GM19239 (cell line): ENCODE measurements at places on chromosomes 4 and X.

- no peak for DNase-seq
Observed at GRCh38 chrX:1336948-1337779, 579 bp downstream of the IL3RA start.

DNA sequence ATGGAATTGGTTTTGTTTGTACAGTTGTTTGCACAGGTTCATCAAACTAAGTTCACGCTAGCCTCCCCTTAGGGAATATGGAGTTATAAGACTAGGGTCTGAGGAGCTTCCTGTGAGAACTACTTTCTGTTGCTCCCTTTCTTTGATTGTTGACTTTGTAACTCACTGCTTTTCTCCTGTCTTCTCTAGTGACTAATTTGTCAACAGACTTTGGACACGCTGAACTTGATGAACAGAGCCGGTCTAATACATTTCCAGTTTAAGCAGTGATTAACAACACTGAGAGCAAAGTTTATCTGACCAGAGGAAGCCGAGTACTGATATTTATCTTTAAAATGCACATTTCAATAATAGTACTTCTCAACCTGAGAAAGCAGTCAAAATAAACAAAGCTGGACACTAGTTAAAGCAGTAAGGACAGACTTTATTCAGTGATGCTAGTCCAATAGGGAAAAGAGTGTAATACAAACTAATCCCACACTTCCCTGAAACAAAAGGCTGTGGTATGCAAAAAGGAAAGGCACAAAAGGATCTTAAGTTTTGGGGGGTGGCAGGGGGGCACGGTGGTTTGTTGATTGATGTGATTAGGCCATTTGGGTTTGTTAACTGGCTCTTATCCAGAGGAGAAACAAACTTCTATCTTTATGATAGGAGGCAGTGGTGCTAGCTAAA is 2.7 kb upstream of the NUDT9 start:
- DNase-seq: no peak

- DNase-seq: no peak
Observed at GRCh38 chrX:27751976-27752375, 55.8 kb upstream of the MAGEB10 start.

DNA sequence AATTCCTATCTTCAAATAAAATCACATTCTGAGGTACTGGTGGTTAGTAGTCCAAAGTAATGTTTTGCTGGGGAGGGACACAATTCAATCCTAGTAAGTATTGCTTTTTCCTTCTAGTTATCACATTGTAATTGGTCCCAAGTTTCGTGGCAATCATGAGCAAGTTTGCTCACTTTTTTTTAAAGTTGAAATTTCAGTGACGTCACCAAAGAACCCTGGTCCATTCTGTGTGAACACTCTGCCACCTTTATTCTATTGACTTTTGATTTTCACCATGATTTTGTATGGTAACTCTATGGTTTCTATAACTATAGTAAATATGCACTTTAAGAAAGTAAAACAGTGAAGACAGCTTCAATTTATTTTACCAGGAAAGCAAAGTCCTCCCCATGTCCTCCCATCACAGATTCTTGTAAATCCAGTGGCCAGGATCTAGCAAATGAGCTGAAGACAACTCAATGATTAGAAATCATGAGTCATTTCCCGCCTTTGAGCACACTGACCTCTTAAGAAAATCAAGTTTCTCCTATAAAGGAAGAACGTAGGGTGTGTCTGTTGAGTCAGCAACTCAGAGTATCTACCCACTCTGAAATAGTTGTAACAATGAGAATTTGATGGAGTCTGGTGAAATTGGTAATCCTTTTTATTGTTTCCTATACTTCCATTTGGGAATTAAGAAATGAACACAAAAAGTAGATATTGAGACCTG is 1306.6 kb upstream of the PABPC4L start:
- DNase-seq: no peak

DNA sequence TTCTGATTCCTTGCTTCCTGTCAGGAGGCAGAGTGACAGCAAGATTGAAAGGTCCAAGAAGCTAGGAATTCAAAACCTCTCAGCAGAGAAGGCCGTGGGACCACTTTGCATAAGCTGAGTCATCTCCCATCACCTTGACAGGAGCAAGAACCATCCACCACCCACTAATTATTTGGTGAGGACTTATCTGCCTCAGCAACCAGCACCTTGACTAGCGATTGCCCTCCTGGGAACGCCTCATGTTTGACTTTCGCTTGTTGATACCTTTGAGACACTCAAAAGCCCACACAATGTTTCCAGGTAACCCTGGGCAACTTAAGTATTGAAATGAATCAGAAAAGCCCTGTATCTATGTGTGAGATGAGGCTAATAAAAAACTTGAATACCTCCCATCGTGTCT is 233.5 kb upstream of the GYPA start:
- DNase-seq: no peak

GRCh38 chr4:146382194-146382593 is 139.5 kb downstream of the SLC10A7 start:
- DNase-seq: no peak

DNA sequence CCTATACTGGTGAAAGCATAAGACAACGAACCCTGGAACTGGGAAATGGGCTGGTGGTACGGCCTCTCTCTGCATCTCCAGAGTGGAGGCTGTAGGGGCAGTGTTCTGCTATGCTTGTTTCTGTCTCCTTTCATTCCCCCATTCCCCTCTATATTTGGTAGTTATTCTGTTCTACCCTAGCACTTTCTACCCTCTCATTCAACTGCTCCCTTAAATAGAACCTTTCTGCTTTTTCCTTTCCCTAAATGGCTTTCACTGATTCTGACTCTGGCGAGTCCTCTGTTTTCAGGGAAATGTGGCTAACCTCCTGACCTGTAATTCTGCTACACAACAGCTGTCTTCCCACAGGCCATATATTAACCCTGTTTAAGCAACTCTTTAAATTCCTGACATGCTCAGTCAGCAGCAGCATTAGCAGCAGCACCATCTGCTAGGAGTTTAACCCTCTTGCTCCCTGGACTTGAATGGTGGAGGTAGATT is 94.2 kb downstream of the CXCL13 start:
- no peak for DNase-seq

DNA sequence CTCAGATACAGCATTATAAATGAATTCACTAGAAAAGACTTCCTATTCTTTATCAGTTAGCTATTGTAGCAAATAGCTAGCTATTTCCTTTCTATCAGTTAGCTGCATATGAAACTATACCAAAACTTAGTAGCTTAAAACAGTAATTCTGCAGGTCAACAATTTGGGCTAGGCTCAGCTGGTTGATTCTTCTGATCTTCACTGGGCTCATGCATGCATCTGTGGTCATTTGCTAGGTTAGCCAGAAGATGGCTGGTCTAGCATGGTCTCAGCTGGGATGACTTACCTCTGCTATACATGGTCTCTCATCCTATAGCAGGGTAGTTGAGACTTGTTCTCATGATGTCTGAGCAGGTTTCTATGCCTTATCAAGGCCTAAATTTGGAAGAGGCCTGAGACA is 147.4 kb downstream of the CENPC start:
- DNase-seq: no peak

GRCh38 chr4:121041307-121042090 is 30.8 kb downstream of the NDNF start:
- DNase-seq: no peak
